ENCODE measurements at places on chromosomes 7 and 10.

GRCh38 chr7:24917510-24918239, 62.3 kb downstream of the OSBPL3 start:
- DNase-seq: peak; percentile 13

- DNase-seq: no peak
These were observed 49.4 kb downstream of the VCL start for GRCh38 chr10:74047304-74047703.

GRCh38 chr7:70657571-70657970, 474.4 kb upstream of the GALNT17 start:
- DNase-seq: no peak

GRCh38 chr7:113799896-113800295, 118.9 kb downstream of the PPP1R3A start:
- no peak for DNase-seq

DNA sequence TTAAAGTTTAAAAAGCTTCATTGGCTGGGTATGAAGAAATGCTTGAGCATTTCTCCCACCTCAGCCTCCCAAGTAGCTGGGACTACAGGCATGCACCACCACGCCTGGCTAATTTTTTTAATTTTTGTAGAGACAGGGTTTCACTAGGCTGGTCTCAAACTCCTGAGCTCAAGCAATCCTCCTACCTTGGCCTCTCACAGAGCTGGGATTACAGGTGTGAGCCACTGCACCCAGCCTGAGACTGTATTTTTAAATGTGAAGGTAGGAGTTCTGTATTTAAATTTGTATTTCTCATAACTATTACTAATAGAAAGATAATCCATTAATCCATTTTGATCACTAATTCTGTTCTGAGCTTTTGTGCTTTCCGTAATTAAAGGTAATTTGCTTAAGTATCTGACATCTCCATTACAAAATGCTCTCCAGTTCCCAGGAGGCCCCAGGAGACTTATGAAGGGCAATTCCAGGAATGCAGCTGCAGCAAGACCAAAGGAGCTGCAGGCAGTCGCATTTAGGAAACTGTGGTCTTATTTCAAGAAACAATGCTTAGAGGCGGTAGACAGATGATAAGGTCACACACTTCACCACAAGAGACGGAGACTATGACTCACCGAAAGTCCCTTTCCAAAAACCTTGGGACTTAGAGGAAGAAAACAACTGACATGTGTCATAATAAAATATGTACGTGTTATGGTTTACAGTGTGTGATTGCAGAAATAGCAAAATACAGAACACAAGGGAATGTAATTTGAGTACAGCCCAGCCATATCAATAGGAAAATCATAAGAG, 23.3 kb downstream of the YAE1 start:
- DNase-seq: peak; percentile 82

DNA sequence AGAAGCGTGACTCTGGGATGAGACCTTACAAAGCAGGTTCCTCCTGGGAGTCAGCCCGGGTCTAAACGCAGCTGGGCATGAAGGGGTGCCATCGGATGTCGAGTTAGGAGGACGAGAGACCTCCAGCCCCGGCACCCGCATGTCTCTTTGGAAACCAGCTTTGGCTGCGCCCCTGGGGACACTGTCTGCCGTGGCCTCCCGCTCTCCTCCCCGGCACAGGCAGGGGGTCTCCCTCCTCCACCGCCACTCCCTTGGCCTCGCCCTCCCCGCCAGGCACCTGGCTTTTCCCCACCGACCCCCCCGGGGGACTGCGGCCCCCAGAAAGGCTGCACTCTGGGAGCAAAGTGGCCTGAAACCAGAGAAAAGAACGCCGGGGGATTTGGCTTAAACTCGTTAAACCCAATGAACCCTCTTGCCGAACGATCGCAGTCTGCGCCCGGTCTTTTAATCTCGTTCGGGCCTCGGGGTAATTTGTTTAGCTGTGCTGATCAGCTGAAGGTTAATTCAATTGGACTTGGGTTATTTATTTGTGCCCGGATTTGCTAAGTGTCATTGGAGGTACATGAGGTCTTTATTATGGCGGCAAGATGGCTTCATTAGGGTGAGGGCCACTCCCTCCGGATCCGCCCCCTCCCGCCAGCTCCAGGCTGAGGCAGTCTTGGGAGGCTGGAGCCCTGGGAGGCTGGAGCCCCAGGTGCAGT, 16.4 kb upstream of the PSMG3 start:
- no peak for DNase-seq

DNA sequence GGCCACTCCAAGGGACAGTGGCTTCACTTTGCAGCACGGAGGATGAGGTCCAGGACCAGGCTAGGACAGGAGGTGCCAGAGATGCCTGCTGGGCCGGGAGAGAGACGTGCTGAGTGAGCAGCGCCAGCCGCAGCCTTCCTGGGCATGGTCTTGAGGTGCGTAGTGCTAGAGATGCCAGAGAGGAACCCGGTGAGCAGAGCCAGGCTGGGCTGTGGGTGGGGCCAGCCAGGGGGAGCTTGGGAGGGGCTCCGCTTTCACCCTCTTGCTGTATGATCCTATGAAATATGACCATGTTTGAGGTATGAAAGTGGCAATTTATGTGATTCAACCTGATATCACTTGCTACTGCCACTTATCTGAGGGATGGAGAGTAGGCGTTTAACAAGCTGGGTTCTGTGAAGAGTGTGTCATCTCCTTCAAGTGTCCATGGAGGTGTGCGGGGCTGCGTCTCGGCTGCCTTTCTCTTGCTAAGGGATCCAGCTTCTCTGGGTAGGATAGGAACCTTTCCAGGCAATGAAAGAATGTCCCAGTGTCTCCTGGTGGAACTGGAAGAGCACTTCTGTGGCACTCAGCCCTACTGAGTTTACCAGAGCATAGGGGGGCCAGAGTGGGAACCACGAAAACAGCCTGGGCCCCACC, 518.4 kb upstream of the FOXK1 start:
- no peak for DNase-seq

DNA sequence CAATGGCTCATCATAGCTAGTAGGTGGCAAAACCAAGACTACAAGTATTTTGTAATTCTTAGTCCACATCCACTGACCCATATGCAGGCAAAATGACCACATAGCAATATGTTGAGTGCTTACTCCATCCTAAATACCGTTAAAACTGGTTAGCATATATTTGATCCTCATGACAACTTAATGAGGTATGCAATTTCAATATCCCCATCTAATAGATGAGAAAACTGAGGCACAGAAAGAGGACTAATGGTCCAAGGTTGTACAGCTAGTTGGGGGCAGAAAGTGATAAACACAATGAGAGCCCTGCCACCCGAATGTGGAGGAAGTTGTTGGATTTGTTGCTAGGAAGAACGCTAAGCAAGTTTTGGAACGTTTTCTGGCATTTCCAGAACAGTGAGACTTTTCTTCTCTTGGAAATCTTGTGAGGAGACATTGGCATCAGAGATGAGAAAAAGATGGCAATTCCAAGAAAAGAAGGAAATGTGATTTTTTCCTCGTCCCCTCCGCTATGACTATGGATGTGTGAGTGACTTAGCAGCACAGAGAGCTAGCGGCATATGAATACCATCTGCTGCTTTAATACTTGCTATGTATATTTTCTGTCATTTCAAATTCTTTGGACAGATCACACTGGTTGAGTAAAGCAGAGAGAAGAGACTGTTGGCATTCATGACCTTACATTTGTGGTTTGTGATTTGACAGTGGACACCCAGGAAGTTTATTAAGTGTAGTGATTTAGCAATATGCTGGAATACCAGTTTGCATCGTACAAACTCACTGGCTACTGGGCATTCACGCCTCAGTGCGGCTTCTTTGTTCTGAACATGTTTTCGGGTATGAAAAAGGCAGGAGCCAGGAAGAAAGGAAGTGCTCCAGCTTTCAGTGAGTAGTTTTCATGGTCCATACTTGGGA, 51.5 kb downstream of the NRCAM start:
- DNase-seq: no peak

GRCh38 chr7:29397398-29397797, 166.2 kb upstream of the PRR15 start:
- no peak for DNase-seq

Measured in foreskin melanocyte (primary cell).